ENCODE measurements at places on chromosomes 6 and 20.

GRCh38 chr20:20487811-20488210, 119.9 kb downstream of the INSM1 start:
- no peak for DNase-seq

DNA sequence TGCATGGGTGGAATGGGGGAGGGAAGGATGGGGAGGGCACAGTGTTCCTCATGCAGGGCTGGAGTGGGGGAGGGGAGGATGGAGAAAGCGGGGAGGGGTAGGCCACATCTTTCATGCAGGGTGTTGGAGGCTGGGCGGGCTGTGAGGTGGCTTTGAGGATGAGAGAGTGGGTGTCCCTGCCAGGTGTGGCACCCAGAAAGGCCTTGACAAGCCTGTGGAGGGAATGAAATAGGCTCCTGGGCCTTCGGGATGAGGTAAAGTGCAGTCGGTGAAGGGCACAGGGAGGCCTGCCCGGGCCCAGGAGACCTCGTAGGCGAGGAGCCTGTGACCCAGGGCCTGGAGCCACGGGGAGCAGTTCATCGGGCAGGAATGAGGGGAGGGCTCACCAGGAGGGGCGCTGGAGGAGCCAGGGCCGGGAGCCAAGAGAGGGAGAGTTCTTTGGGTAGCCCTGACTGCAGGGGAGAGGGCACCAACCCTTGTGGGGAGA, 7.6 kb downstream of the CEBPB start:
- no peak for DNase-seq

DNA sequence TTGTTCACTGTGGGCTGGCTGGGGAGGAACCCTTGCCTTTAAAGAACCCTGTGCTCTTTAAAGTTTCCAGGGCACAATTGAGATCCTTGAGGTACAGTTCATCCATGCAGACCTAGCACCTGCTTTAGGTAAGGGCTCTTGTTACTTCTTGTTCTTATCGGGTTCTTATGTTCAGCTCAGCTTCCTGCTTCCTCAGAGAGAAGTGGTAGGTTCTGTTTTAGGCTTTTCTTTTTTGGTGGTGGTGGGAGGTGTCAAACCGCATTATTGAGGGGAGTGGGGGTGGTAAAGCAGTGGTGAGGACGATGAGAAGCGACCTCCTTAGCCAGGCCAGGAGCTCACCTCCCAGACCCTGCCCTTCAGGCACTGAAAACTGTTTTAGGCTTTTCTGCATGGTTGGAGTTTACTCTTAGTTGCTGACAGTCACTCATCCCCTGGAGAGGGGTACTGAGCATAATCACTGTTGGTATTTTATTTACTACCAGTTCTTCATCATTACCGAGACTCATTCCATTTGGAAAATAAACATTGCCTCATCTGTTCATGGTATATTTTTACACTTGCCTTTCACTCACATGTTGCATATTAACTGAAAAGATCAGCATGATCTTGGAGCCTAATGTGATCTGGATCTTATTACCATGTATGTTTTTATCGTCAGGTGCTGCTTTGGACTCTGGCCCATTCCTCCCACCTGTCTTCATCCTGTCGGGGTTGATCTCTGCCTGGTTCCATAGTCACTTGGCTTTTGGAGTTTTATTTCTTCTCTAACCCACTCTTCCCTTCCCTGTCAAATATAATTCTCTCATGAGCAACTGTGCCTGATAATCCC, 35.4 kb downstream of the SLC16A10 start:
- DNase-seq = no peak

DNA sequence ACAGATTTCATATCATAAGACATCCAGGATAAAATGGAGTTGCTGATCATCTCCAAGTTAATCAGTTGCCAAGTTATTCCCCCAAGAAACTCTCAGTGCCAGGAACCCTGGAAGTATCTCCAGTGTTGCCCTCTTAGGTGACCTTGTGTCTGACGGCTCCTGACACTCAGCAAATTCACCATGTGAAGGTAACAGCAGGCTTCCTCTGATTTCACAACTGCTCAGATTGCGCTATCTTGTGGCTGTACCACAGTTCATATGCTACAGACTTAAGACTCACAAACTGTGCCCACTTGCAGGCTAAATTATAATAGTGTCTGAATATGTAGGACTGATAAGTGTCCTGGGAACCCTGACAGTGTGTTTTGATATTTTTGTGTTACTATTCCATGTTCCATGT, 186.6 kb upstream of the OPRM1 start:
- no peak for DNase-seq

GRCh38 chr20:44866703-44867335, 18.7 kb upstream of the YWHAB start:
- no peak for DNase-seq

DNA sequence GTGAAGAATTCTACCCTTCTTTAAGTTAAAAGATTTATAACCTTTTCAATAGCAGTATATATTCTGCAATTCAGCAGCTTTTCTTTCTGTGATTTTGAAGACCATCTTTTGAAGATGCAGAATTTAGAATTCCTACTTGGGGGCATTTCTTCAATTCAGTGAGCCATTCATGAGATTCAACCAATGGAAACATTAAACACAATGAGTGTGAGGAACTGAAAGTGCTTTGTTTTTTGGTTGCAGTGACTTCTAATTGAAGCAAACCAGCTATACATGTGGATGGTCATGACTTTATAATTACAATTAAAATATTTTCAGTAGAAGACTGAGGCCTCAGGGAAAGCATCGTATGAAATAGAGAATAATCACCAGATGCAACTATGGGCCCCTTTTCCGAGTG, 108.3 kb downstream of the CARMIL1 start:
- DNase-seq = no peak

- DNase-seq = no peak
Observed at GRCh38 chr20:60518022-60518421, 559.8 kb downstream of the CDH26 start.

DNA sequence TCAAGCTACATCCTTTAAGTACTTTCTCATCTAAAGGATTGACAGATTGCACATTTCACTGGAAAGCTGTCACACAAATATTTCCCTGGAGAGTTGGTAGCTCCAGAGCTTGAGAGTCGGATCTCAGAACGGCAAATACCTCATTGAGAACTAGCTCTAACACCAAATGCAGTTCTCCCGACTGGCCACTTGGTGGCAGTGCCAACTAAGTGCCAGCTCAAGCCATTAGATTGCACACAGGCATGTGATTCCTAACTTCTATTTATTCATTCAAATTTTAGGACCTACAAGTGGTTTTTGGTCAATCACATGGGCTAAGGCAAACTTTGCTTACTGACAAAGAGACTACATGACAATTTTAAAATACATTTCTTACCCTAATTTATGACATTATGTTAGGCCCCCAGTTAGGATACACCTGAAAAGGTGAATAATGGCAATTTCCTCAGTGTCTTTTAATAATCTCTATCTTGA, 7.9 kb upstream of the MCHR2 start:
- DNase-seq = peak; percentile 24

DNA sequence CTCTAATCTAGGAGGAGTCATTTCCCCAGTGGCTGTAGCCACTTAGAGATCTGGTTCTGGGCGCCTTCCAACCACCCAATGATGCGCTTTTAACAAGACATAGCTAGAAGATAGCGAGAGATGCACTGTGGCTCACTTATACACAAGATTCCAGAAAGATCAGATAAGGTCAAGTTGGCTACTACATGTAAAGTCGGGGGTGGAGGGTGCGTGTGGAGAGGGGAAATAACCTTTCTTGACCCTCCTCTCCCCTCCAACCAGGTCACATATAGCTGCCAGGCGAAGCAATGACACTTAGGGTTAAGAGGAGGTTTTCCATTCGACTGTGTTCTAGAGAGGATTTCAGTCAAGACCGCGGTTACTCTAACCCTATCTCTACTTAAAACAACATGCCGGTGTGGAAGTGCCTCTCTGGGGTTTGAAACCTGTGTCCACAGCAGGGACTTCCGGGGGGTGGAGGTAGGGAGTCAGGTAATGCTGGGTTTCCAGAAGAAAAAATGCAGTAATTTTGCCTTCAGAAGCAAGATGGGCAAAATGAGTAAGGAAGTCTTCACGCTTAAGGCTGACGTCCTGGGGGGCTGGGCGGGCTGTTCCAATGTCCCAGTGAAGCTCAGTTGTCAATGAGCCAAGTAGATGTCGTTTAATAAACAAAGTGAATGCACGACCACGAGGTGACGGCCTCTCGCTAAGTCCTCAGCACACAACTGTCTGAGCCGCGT, 1.8 kb upstream of the SIM1 start:
- DNase-seq = no peak

DNA sequence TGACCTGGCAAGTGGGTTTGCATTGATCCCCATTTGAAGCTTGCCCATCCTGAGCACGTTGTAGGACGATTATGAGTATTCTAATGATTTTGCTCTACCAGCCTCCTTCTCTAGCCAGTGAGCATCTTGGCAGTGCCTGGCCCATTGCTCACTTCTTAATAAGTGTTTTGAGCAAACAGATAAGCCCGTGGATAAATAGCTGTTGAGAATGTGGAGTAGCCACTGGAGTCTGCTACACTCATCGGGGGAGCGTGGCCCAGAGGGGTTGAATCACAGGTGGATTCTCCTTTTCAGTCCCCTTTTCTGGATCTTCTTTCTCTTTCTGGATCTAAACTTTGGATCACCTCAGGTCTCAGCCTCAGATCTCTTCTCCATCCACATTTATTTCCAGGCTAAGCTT, 15.9 kb upstream of the EDN3 start:
- DNase-seq = no peak

DNA sequence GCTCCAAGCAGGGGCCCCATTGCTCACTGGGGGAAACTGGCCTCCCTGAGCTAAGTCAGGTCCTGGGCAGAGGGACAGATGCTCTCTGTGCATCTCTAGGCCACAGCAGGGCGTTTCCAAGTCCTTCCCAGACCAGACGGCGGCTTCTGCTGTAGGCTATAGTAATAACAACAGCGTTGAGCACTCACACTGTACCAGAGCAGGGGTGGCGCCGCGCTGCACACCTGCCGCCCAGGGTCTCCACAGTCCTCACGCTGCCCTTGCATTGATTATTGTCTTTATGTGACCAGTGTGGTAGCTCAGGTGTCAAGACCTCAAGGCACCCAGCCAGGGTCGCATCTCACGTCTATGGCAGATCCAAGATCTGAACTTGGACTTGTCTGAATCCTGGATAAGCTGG, 14.9 kb upstream of the CCN5 start:
- no peak for DNase-seq

DNA sequence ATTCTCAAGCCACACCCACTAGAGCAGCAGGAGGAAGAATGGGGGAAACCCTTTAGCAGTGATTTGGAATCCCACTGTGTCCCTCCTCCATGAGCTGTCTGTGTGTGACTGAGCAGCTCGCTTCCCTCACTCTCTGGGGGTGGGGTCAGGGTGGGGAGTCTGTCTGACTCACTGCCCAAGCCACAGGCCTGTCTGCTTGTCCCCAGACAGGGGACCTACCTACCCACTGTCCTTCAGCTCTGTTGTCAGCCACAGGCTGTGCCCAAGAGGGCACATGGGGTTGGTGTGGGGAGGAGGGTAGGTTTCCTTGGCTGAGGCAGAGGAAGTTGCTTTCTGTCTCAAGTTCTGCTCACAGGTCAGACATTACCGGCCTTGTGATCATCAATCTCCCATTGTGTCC, 127.0 kb downstream of the MAFB start:
- no peak for DNase-seq

DNA sequence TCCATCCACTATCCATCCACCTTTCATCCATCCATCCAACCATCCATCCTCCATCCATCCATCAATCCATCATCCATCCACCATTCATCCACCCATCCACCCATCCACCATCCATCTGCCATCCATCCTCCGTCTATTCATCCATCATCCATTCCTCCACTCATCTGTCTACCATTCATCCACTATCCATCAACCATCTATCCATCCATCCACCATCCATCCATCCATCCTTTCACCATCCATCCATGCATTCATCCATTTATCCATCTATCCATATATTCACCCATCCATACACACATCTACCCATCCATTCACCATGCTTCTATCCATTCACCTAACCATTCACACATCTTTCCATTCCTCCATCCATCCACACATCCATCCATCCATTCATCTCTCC, 207.0 kb upstream of the CDH4 start:
- DNase-seq = no peak

DNA sequence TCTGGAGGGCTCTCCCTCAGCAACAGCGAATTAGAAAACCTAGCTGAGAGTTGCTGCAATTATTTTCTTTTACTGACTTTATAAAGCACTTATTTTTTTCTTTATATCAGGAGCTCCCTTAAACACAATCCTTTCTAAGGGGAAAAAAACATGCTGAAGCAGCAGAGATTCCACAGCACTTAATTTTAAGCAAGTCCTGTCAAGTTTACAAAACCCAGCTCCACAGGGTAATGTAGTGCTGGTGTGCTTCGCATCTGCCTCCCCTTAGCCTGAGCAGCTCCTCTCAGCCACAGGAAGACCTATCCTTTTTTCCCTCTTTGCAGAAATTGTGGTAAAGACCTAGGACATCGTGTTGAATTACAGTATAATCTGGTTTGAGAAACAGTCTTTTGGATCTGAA, 208.1 kb upstream of the SYNDIG1 start:
- no peak for DNase-seq

- no peak for DNase-seq
Observed at GRCh38 chr6:79613912-79614311, 17.2 kb upstream of the SH3BGRL2 start.

- no peak for DNase-seq
Observed at GRCh38 chr20:6440443-6440799, 317.6 kb upstream of the FERMT1 start.

DNA sequence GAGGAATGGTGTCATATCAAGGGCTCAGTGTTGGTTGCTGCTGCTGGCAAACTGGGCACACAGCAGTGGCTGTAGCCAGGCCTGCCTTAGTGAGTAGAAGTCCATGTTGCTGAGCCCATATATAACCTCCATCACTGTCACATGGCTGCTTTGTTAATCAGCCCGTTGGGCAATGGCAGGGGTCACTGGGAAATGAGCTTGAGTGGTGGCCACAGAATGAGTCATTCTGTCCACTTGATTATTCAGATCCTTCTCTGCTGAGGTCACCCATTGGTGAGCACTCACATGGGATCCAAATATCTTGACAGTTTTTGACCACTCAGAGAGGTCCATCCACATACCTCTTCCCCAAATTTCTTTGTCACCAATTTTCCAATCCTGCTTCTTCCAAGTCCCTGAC, 898.9 kb upstream of the EYS start:
- DNase-seq = no peak

DNA sequence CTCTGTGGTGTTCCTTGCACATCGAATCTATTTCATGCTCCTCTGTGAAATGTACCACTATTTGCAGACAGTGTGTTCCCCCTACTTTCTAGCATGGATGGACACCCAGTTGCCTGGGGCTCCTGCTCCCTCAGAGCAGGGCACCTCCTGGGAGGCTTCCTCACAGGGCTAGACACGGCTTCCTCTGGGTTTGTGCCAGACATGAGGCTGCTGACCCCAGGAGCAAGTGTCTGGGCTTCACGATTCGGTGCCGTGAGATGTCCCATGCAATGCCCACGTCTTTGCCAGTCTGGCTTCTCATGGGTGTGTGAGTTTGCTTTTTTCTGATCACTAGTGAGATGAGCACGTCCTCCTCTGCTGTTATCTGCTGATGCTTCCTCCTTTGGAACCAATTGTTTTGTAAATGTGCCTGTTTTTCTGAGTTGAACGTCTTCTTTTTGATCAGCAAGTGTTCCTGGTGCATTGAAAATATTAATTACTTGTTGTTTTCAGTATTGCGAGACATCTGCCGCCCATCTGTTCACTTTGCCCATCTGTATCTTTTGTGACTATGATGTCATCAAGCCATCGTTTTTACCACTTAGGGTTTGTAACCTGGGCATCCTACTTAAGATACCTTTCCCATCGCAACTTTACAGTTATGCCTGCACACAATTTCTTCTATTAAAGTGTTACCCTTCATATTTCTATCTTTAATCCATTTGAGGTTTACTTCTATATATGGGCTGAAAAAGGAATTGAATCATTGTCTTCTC, 92.0 kb downstream of the TTLL2 start:
- no peak for DNase-seq

- DNase-seq = no peak
Observed at GRCh38 chr6:108561742-108562502, 1.2 kb downstream of the FOXO3 start.
